ENCODE measurements at places on chromosomes 13 and 19. TPM values are rescaled to one million over a fixed set of nuclear protein-coding genes. Genes with fewer than 3 reads are reported as not detected.

DNA sequence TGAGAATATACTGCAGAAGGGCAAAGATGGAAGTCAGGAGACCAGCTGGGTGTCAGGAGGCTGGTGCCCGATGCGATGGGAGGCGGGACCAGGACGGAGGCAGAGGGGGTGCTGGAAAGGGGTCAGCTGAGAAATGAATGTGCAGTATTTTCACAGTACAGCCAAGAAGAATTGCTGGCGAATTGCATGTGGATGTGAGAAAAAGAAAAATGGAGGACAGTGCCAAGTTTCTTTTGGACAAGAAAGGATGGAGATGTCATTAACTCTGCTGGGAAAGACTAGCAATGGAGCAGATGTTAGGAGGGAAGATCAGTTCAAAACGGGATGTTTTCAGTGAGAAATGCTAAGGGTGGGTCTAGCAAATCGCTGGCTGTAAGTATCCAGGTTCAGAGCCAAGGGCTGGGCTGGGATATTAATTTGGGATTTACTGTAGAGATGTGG lies 7.0 kb downstream of the CRYL1 start:
- H3K4me1 ChIP-seq = no peaks in the 10 kb centered on the region
- no peak overlapping the region for H3K27ac ChIP-seq
- H3K27me3 ChIP-seq = no peaks in the 10 kb centered on the region
- no peak overlapping the region for H3K4me3 ChIP-seq

- no peak for DNase-seq
- H3K4me1 ChIP-seq = no peaks in the 10 kb centered on the region
- H3K27ac ChIP-seq = no peak overlapping the region
Observed at GRCh38 chr13:94232161-94232950, 247.1 kb downstream of the DCT start.

DNA sequence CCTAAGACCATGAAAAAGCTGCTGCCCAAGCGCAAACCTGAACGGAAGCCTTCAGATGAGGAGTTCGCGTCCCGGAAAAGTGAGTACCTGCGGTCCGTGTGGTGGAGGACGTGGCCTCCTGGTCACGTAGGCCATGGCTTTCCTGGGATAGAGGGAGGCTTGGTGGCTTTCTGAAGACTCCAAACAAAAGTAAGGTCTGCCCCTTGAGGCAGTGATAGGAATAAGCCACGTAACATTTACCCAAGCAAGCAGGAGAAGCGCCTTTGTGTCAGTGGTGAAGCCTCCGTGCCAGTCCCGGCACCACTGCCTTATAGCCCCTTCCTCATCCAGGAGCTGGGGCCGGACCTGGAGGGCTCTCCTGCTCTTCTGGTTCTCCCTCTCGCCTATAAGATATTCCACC lies 34.3 kb upstream of the TEX29 start:
- H3K4me3 ChIP-seq = no peak overlapping the region
- no peaks in the 10 kb centered on the region for H3K27me3 ChIP-seq
- no peak for DNase-seq
- H3K4me1 ChIP-seq = no peaks in the 10 kb centered on the region
- peaks cover 76% of the 10 kb centered on the region for H3K36me3 ChIP-seq

GRCh38 chr13:47904241-47904640 lies 96.8 kb downstream of the SUCLA2 start:
- H3K27me3 ChIP-seq = no peaks in the 10 kb centered on the region
- H3K36me3 ChIP-seq = no peaks in the 10 kb centered on the region
- peak overlapping the region; percentile 23 for H3K4me3 ChIP-seq

- H3K27me3 ChIP-seq = no peaks in the 10 kb centered on the region
- peak overlapping the region; percentile 98 for H3K4me3 ChIP-seq
- peaks cover 35% of the 10 kb centered on the region for H3K36me3 ChIP-seq
- H3K27ac ChIP-seq = peak overlapping the region; percentile 89
Observed at GRCh38 chr19:58001895-58002369, 688 bp downstream of the ZNF606 start.

- no peak overlapping the region for H3K4me3 ChIP-seq
- H3K27ac ChIP-seq = no peak overlapping the region
- no peaks in the 10 kb centered on the region for H3K4me1 ChIP-seq
- no peak for DNase-seq
- no peaks in the 10 kb centered on the region for H3K27me3 ChIP-seq
Observed at GRCh38 chr13:24865163-24865953, 101.4 kb downstream of the RNF17 start.

DNA sequence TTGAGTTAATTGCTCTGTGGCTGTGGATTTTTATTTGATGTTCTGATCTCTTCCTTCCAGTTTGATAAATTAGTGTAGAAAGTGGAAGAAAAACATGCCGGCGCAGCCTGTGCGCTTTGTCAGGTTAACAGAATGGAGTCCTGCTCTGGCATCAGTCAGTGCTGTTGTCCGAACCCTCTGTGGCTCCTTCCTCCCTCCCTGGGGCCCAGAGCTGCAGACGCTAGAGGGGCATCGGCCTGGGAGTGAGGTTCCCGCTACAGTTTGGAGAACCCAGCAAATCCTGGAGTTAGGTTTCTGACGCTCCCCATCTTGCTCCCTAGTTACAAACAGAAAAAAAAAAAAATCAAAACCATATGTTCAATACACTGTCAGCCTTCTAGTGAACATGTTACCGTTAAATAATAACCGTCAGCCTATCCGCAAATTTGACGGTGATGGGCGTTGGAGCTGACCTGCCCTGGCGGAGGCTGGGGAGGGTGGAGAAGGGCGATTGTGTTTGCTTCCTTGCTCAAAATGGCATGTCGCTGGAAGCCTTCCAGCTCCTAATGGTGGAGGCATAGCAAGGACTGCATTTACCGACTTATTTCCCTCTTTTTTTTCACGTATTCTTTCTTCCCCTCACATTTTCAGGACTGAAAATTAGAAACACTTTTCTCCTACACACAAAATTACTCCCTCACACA lies 13.6 kb downstream of the MBNL2 start:
- peaks cover 43% of the 10 kb centered on the region for H3K4me1 ChIP-seq
- H3K4me3 ChIP-seq = peak overlapping the region; percentile 39
- no peaks in the 10 kb centered on the region for H3K27me3 ChIP-seq

GRCh38 chr13:31046711-31047279 lies 114.3 kb downstream of the TEX26 start:
- H3K36me3 ChIP-seq = no peaks in the 10 kb centered on the region
- H3K27ac ChIP-seq = no peak overlapping the region
- no peak overlapping the region for H3K4me3 ChIP-seq
- no peaks in the 10 kb centered on the region for H3K4me1 ChIP-seq
- DNase-seq = no peak

GRCh38 chr19:42166316-42166715 lies 34.1 kb upstream of the POU2F2 start:
- H3K36me3 ChIP-seq = no peaks in the 10 kb centered on the region
- no peak overlapping the region for H3K27ac ChIP-seq
- DNase-seq = no peak
- H3K4me3 ChIP-seq = no peak overlapping the region
- H3K27me3 ChIP-seq = no peaks in the 10 kb centered on the region

DNA sequence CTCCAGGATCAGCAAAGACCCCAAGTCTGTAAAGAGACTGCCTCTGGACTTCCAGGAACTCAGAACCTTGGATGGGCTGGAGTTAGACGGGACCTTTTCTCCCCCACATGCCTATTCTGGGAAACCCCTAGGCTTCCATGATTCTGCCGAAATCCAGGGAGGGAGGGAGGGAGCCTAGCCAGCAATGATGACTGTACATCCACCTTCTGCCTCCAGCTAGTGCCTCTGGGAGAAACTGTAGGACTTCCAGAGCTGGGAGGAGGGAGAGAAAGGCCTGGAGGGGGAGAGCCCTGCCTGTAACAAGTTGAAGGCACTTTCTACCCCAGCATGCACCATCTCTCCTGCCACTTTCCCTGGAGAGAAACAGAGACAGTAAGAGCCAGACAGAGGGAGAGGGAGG lies 6.0 kb upstream of the HAS1 start:
- no peak overlapping the region for H3K4me3 ChIP-seq
- no peaks in the 10 kb centered on the region for H3K36me3 ChIP-seq
- no peaks in the 10 kb centered on the region for H3K27me3 ChIP-seq
- no peak for DNase-seq
- no peaks in the 10 kb centered on the region for H3K4me1 ChIP-seq
- no peak overlapping the region for H3K27ac ChIP-seq

- no peaks in the 10 kb centered on the region for H3K36me3 ChIP-seq
- no peaks in the 10 kb centered on the region for H3K27me3 ChIP-seq
- H3K4me3 ChIP-seq = no peak overlapping the region
- peak overlapping the region; percentile 26 for H3K27ac ChIP-seq
- DNase-seq = peak; percentile 51
- H3K4me1 ChIP-seq = peaks cover 9% of the 10 kb centered on the region
Observed at GRCh38 chr19:16446724-16447368, 24.9 kb downstream of the EPS15L1 start.

GRCh38 chr13:111900390-111901131 lies 166.4 kb upstream of the SOX1 start:
- no peak overlapping the region for H3K4me3 ChIP-seq
- H3K27ac ChIP-seq = no peak overlapping the region
- no peak for DNase-seq
- no peaks in the 10 kb centered on the region for H3K36me3 ChIP-seq
- no peaks in the 10 kb centered on the region for H3K4me1 ChIP-seq

DNA sequence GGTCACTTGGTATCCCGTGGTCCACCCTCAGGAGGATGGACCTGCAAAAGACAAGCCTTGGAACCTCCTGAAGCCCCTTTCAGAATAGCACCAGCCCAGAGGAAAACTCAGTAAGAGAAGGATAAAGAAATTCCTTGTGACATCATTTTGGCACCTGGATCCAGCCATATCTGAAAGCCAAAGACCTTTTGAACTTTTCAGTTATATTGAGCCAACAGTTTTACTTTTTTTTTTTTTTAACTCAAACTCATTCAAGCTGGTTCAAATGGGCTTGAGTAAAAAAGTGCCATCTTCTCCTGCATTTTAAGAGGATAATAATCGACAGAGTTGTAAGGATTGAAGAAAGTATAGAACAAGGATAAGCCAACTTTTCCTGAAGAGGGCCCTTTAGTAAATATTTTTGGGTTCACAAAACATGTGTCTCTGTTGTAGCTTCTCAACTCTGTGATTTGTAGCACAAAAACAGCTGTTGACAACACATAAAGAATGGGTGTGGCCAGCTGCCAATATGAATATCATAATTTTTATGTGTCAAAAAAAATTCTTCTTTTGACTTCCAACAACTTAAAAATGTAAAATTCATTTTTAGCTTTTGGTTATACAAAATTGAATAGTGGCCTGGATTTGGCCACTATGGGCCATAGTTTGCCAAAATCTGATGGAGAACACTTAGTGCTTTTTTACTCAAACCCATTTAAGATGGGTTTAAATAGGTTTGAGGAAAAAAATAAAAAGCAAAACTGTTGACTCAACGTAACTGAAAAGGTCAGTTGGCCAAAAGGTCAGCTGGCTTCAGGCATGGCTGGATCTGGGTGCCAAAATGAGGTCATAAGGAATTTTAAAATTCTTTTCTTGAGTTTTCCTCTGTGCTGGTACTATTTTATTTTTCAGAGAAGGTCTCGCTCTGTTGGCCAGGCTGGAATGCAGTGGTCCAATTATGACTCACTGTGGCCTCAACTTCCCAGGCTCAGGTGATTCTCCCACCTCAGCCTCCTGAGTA lies 50.7 kb downstream of the ACSBG2 start:
- no peak overlapping the region for H3K4me3 ChIP-seq
- H3K27ac ChIP-seq = no peak overlapping the region
- DNase-seq = no peak
- H3K27me3 ChIP-seq = no peaks in the 10 kb centered on the region
- H3K4me1 ChIP-seq = no peaks in the 10 kb centered on the region

GRCh38 chr19:2867025-2867991 lies at the start of gene ZNF556:
Gene ZNF556, plus strand, starts transcription at chr19:2867335. Its CDS starts 87 bp downstream, at chr19:2867422.
- H3K36me3 ChIP-seq = no peaks in the 10 kb centered on the region
- no peaks in the 10 kb centered on the region for H3K27me3 ChIP-seq
- no peak within 1 kb of the TSS for H3K27ac ChIP-seq
- H3K4me1 ChIP-seq = no peaks in the 10 kb centered on the region
- no peak within 1 kb of the TSS for H3K4me3 ChIP-seq
- DNase-seq = no peak

DNA sequence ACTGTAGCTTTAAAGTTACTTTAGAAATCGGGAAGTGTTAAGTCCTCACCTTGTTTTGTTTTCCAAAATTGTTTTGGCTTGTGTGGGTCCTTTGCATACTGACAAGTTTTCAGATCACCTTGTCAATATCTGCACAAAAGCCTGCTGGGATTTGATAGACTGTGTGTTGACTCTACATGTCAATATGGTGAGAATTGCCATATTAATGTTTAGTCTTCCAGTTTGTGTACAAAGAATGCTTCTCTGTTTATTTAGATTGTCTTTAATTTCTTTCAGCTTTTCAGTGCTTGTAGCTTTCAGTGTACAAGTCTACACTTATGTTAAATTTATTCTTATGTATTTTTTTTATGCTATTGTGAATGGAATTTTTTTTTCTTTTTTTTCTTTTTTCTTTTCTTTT lies 50.2 kb downstream of the SIPA1L3 start:
- H3K36me3 ChIP-seq = no peaks in the 10 kb centered on the region
- H3K4me1 ChIP-seq = no peaks in the 10 kb centered on the region
- no peak overlapping the region for H3K4me3 ChIP-seq

DNA sequence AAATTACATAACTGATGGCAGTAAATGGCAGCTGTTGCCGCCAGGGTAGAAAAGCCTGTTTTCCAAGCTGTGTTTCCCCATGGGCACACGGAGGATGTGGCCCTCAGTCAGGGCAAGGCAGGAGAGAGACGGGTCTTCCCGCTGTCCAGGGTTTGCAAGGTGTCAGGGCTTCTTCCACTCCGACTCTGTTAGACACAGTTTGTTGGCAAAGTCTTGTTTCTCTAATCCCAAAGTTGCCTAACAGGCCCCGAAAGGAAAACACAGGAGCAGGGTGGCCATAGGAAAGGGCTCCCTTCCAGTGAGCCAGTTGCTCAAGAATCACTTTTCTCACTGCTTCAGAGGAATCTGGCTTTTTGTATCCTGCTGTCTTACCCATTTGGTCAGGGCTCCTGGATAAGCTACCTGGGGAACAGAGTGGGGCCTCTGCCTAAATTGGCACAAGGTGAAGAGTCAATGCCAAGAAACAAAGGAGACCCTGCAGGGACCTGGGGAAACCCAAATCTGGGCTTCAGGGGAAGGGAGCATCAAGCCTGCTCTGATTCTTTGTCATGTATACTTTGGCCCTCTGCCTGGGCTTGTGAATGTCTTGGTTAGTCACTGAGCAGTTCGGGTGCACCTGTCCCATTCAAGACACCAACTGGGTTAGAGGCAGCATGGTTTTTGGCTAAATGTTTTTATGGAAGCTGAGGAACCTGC lies 29.0 kb upstream of the CXCL17 start:
- no peak overlapping the region for H3K4me3 ChIP-seq
- H3K4me1 ChIP-seq = no peaks in the 10 kb centered on the region
- H3K27me3 ChIP-seq = no peaks in the 10 kb centered on the region
- H3K27ac ChIP-seq = no peak overlapping the region
- no peak for DNase-seq
- no peaks in the 10 kb centered on the region for H3K36me3 ChIP-seq

VMAC gene
- 15.2 TPM for total RNA-seq

PALM3 gene
- 1.7 TPM for total RNA-seq

ZNF569 gene
- 0.11 TPM for total RNA-seq

ZNF486 gene
- total RNA-seq = 1.1 TPM

FCAR gene
- total RNA-seq = not detected

ZNF577 gene
- 3.8 TPM for total RNA-seq

NRTN gene
- total RNA-seq = 0.85 TPM

ZNF835 gene
- total RNA-seq = 4.0 TPM

Data from ascending aorta (tissue), 2 donors.